Activated CD8-positive, alpha-beta memory T cell treated with anti-CD3 and anti-CD28 coated beads for 24 hours (primary cell): ENCODE measurements at places on chromosomes 7 and 10.

DNA sequence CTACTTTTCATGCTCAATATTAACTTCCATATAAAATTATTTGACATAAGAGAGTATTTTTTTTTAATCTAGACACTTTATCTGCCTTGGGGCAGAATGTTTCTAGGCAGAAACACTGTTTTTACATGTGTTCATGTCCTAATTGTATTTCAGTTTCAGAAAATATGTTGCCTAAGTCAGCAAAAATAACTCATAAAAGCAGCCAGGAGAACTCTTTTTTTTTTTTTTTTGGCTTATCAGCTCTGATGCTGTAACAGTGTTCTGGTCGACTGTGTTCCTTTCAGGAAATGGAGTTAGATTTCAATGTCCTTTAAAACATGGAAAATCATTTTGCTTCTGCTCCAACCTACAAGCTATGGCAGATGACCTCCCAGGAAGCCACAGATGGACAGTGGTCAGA, 63.2 kb upstream of the OPALIN start:
- no peak for DNase-seq

GRCh38 chr10:101065481-101066145, 3.8 kb downstream of the KAZALD1 start:
- DNase-seq: no peak

GRCh38 chr7:106185719-106186118, 73.6 kb upstream of the SYPL1 start:
- DNase-seq: no peak

- no peak for DNase-seq
These were observed 244.8 kb downstream of the BAMBI start for GRCh38 chr10:28922127-28922526.

DNA sequence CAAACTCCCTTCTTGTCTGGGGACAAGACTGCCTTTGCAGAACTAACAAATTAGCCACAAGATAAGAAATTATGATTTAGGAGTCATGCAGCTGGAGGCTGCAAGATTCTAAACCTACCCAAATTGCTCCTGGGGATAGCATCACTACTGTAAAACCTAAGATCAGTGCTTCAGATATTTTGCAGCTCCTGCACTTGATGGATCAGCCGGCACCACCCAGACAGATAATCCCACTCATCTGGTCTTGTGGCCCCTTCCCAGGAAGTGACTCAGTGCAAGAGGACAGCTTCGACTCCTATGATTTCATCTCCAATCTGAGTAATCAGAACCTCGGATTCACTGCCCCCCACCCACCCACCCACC, 181.9 kb downstream of the AKR1D1 start:
- DNase-seq: no peak

DNA sequence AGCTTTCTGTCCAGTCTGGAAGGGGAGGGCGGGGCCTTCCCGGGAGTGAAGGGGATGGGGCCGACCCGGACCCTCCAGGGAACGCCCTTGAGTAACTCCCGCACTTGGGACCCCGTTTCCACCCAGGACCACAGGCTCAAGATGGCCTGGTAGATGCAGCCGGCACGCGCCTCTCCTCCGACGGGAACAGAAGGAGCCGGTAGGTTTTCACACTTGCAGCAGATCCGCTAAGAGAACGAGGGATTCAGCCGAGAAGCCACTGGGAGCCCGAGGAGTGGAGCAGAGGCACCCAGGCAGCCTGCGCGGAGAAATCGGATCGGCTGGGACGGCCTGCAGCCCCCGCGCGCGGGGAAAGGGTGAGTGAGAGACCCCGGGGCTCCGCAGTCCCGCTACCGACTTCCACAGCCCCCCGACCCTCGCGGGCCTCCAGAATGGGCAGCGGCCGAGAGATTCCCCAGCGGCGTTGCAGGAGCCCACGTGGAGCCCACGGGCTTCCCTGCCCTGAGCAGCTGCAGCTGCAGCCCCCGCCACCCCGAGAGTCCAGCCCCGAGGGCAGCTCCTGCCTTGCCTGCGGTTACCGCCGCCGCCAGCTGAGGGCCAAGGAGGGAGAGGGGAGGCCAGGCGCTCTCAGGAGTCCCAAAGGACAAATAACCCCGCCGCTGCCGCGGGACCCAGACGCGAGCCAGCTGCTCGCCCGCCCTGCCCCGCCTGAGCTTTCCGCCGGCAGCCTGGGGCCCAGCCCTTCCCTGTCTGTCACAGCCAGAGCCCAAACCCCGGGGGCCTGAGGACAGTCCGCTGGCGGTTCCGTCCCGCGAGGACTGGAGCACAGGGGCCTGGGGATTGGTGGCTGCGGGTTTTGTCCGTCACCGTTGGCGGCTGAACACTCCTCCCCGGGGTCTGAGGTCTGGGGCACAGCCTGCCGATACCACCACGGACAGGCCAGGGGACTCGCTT, 21.8 kb downstream of the IFT22 start:
- DNase-seq: no peak

DNA sequence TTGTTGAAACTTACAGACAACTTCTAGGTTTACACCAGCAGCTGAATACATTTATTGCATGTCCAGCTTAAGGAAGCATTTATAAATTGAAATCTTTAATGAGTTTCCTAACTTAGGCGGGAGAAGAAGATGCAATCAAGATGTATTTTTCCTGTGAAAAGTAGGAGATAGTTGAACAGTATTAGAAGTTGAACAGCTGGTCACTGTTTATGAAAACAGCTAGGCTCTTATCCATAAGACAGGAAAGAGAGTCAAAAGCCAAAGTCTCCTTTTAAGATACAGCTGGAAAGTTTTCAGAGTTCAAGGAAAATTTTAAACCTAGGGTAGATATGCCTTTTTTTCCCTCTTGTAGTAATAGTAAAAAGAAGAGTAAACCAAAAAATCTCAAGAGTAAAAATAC, 236.1 kb upstream of the FERD3L start:
- no peak for DNase-seq

DNA sequence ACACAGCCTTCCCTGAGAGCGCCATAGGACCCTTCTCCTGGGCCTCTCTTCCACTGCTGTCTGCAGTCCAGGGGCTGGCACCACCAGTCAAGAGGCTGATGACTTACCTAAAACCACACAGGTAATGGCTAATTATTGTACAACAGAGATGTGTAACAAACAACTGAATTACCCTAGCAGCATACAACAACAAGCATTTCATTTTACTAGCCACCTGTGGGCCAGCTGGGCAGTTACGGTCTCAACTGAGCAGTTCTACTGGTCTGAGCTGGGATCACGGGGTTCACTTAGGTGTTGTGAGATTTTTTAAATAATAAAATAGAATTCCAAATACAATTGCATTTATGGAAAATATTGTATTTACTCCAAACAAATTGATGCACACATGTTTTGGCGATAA, 431.9 kb downstream of the TNS3 start:
- DNase-seq: no peak

DNA sequence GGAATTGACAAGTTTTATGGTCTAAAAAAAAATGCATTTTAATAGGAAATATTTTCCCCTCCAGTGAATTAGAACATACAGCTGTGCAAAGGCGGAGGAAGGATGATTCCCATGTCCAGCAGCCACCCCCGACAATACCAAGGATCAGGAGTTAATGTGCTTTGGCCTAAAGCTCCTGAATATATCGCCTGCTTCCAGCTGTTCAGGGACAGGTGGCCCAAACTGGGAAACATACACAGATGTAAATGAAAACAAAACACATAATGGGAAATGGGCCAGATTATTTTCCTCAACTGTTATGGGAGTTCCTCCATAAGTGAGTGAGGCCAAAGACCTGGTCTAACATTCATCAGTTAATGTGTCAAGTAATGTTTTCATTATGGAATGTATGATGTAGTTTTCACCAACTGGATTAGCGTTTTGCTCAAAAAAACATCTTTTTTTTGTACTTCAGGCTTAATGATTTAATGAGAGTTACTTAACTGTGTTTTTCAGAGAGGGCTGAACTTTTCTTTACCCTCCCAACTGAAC, 55.1 kb upstream of the LAMB1 start:
- DNase-seq: no peak

DNA sequence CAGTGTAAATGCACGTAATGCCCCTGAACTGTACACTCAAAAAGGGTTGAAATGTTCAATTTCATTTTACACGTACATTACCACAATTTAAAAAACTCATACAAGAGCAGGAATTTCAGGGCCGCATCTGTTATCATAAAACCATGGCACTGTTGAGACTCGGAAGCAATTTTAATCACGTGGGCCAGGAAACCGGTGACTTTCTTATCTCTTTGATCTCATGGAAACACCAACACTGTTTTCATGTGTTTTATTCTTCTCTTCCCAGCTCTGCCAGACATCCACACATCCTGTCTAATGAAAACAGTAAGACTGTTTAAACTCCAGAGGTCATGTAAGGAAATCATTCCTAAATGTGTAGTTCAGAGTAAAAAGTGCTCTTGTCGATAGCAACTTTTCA, 35.9 kb downstream of the PTPRE start:
- no peak for DNase-seq

- DNase-seq: peak; percentile 59
These were observed 771 bp upstream of the ADIRF start for GRCh38 chr10:86967481-86967941.

- DNase-seq: no peak
These were observed 240.0 kb downstream of the PHTF2 start for GRCh38 chr7:78038465-78039080.

- DNase-seq: no peak
These were observed 20.7 kb downstream of the AVL9 start for GRCh38 chr7:32515890-32516550.

GRCh38 chr10:89668386-89669071, 23.5 kb upstream of the PANK1 start:
- no peak for DNase-seq

DNA sequence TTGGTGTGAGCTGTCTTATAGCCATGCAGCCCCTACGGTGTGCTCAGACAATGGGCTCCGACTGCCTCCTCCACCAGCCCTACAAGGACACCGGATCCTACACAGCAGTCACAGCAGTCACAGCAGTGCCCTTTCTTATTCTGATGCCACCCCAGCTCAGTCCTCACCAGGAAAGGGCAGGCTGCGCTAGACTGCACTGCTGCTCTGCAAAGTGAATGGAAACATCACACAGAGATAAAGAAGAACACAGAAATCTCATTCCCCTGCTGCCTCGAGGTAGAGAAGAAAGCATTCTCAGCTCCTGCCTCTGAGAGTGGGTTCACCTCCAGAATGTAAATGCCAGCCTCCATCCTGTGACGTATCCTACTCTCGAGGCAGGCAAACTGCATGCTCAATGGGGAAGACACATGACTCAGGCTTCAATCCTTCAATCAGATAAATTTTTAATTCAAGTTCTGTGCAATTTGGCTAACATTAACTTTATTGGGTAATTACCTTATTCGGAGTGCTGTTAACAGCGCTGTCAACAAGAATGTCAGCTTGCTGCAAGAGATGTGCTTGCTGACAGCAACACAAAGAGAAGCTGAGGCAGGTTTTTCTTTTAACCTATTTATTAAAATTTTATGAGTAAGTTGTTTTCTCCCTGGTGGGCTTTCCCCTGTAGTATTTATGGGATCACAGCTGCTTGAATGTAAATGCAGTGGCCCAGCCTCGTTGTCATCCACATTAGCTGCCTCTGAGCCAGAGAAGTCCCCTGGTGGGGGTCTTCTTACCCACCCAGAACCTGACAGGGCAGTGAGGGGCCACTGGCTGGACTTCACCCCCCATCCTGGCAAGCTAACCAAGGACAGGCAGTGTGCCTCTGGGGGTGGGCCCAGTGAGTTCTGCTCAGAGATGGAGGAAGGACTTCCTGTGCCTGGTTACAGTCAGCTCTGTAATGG, 241.3 kb upstream of the KMT2E start:
- DNase-seq: no peak

- DNase-seq: no peak
These were observed 1194.4 kb upstream of the SORCS1 start for GRCh38 chr10:108358912-108359311.

DNA sequence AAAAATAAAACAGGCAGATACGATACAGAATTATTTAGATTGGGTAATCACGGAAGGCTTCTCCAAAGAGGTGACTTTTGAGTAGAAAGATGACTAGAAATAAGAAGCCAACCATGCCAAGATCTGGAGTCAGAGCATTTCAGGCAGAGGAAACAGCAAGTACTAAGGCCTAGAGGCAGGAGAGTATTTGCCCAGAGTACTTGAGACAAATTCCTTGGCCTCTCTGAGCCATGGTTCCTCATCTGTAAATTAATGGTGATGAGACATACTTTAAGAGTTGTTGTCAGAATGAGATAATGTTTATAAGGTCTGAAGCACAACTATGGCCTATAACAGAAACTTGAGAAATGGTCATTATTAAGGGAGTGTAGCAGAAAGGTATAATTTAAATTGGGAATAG, 15.8 kb upstream of the GPR37 start:
- no peak for DNase-seq

GRCh38 chr7:98110249-98111022, 3.8 kb downstream of the LMTK2 start:
- DNase-seq: no peak

DNA sequence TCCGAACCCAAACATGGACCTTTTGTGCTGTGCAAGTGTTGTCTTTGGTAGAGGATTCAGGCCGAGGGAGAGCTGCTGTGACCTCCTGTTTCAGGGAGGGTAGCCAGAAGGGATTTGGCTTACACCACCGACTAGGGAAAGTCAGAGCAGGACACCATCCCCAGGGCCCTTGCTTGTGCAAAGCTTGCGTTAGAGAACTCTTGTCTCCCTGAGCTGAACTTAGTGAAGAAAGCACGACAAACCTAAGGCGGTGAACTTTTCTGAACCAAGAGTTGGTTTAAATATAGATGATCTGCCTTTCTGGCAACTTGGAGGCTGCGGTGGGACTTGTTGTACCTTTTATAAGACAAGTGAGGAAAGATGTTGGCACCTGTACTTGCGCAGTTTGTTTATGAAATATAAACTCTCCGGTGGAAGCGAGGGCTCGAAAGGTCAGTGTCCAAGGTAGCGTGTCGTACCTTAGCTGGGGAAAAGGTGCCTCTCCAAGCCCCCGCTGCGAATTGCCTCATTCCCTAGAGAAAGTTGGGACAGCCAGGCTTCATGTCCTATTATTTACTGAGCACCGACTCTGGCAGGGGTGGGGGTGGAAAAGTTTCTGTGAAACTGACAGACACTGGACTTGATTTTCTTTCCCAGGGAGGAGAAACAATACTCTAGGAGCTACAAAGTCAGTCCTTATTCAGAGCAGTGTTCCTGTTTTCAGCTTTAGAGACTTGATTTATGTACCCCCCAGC, 31.6 kb downstream of the WBP1L start:
- DNase-seq: no peak

GRCh38 chr7:151351027-151351426, 9.4 kb downstream of the NUB1 start:
- peak; percentile 70 for DNase-seq

- no peak for DNase-seq
These were observed 493.6 kb downstream of the PTPRN2 start for GRCh38 chr7:158094046-158094445.

- DNase-seq: no peak
These were observed 73.3 kb downstream of the NRF1 start for GRCh38 chr7:129684777-129685176.

DNA sequence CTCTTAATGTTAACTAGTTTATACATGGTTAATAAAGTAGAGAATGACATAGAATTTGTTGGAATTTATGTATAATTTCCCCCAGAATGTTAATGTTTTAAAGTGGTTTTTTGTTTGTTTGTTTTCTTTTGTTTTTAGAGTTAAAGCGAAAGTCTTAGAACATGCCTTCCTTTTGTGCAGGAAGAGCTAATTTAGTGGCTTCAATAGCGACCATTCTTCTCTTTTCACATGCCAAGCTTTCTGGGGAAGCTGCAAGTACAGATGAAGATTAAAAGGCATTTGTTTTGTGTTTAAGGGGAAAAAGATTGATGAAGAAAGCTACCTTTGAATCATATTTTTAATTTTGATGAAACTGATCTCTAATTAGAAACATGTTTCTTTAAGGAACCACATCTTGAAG, 256.3 kb upstream of the CSTF2T start:
- no peak for DNase-seq

- DNase-seq: no peak
These were observed at the start of gene KCNH2 for GRCh38 chr7:150978126-150978789. Gene KCNH2, minus strand, starts transcription at chr7:150978321. Its CDS starts 408 bp downstream, at chr7:150977913.

- DNase-seq: no peak
These were observed 204.8 kb upstream of the MEOX2 start for GRCh38 chr7:15891151-15891881.
